ENCODE measurements at places on chromosomes 1 and 21. TPM values are rescaled to one million over a fixed set of nuclear protein-coding genes. Genes with fewer than 3 reads are reported as not detected.

APP gene
- total RNA-seq, result 415 TPM

TAL1 gene
- total RNA-seq, result not detected

CACNA1E gene
- 1.7 TPM for total RNA-seq

MTARC2 gene
- total RNA-seq, result 14.3 TPM

OR2T5 gene
- total RNA-seq, result not detected

Data from type B pancreatic cell (in vitro differentiated cells).